Cortex of kidney (tissue), 1 donor: ENCODE measurements at places on chromosomes 3 and 15.

GRCh38 chr3:71168121-71168721 lies 415.3 kb downstream of the FOXP1 start:
- DNase-seq, result no peak

- DNase-seq, result no peak
These were observed 6.1 kb downstream of the ABHD5 start for GRCh38 chr3:43696881-43697280.

DNA sequence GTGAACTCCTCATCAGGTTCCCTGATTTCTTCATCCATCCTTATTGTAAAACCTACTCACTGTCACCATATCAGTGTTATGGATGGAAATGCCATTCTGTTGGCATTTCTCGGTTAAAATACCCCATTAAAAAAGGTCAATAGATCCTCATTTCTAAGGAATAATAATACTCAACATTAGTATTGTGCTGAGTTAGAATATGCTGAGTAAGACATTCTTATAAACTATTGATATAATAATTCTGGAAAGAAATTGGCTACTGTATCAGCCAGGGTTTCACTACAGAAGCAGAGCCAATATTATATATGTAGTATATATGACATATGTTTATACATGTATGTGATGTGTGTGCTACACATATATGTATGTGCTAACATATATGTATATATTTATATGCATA lies 95.4 kb upstream of the KCNH8 start:
- no peak for DNase-seq

DNA sequence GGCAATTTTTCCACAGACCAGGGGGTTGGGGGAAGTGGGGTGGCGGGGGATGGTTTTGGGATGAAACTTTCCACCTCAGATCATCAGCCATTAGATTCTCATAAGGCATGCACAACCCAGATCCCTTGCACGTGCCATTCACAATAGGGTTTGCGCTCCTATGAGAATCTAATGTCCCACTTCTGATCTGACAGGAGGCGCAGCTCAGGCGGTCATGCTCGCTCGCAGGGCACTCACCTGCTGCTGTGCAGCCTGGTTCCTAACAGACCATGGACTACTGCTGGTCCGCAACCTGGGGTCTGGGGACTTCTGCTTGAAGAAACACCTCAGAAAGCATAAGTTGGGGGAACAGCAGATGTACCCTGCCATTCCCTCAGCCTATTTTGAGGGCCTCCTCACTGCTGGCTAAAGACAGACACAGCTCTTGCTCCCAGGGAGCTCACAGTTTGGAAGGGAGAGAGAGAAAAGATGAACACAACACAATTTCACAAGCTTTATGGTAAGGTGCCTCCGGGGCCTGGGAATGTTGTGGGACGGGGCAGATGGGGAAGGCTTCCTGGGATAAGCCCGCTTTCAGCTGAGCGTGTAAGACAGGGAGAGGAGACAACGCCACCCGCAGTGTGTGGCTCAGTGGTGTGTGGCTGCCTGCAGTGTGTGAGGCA lies 285.2 kb downstream of the ADAMTS17 start:
- no peak for DNase-seq

- DNase-seq, result no peak
These were observed 37.4 kb upstream of the OR4F6 start for GRCh38 chr15:101765772-101766456.

- no peak for DNase-seq
These were observed 15.6 kb upstream of the GYG1 start for GRCh38 chr3:148975696-148976095.

DNA sequence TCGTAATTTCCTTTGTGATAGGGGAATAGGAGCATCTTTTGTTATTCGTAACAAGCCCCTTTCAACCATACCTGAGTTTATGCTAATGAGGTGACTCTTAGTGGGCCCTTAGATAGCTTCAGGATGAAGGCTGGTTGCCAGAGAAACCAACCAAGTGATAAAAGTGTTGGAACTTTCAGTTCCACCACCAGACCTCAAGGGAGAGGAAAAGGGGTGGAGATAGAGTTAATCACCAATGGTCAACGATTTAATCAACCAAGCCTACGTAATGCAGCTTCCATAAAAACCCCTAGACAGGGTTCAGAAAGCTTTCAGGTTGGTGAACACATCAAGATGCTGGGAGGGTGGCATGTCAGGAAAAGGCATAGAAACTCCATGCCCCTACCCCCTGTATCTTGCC lies 33.0 kb downstream of the HERC1 start:
- no peak for DNase-seq

DNA sequence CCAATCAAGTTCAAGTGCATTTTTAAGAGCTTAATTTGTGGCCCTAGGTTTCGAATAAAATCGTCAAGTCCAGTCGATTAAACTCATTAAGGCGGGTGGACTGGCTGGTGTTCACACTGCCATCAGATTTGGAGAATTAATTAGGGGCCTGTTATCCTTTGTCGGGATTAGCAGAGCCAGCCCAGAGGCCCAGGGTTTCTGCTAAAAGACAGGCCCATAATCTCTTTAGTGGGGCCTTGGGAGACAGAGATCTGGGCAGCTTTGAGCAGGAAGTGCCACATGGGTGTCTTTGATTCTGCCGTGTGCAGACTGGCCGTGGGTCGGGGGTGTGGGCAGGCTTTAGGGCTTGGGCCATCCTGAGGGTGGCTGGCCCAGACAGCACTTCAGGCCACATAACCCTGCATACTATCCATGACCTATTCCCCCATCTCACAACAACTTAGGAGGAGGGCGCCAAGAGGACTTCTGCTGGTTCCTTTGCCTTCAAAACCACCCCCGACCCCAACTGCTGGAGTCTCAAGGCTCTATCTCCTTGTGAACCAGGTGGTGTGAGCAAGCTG lies 94.7 kb downstream of the PLXNA1 start:
- DNase-seq, result no peak

DNA sequence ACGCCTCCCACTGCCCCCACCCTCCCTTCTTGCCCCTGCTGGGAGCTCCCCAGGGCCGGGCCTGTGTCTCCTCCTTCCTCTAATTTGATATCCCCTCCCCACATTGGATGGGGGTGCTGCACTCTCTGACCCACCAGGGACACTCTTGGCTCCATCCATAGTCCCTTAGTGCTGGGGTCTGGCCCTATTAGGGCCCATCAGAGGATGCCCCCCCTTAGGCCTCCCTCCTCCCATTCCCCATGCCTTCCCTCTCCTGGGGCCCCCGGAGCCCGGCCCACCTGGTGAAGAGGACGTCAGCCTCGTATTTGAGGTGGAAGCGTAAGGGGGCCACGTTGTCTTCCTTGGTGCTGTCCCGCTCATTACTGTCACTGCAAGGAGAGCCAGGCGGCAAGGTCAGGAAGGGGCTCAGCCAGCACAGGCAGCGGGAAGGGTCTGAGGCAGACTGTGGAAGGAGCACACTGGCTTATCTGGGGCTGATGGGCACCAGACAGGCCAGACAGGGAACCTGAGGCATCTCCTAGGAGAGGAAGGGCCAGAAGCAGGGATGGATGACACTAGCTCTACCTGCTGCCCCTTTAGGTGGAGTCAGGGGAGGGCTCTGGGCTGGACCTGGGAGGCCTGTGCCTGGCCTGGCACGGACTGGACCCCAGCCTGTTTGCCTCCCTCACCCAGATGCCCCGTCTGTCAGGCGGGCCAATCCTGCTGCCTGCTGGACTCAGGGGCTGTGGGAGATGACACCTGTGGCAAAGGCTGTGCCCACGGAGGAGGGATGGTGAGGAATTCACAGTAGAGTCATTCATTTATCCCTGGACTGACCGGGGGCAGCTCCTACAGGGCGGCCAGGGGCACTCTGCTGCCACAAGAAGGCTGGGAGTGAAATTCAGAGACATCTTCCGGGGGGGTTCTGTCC lies 36.2 kb downstream of the FEM1B start:
- no peak for DNase-seq

GRCh38 chr3:194736277-194736895 lies 50.7 kb downstream of the FAM43A start:
- no peak for DNase-seq

DNA sequence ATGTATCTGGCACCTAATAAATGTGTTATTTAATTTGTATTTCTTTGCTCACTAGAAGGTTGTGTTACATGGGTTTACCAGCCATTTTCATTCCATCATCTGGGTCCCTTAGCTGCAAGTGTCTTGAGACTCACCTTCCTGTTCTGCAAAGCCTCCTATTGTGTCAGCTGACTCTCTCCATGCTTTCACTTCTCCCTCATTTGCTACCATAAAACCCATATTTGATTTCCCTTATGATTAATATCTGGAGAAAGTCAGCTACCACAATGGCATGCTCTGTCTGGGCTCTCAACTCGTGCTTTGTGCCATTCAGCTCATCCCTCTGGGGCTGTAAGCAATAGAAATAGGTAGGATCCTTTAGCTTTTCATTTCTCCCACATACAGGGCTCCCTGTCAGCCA lies 79.5 kb upstream of the EIF1B start:
- no peak for DNase-seq

DNA sequence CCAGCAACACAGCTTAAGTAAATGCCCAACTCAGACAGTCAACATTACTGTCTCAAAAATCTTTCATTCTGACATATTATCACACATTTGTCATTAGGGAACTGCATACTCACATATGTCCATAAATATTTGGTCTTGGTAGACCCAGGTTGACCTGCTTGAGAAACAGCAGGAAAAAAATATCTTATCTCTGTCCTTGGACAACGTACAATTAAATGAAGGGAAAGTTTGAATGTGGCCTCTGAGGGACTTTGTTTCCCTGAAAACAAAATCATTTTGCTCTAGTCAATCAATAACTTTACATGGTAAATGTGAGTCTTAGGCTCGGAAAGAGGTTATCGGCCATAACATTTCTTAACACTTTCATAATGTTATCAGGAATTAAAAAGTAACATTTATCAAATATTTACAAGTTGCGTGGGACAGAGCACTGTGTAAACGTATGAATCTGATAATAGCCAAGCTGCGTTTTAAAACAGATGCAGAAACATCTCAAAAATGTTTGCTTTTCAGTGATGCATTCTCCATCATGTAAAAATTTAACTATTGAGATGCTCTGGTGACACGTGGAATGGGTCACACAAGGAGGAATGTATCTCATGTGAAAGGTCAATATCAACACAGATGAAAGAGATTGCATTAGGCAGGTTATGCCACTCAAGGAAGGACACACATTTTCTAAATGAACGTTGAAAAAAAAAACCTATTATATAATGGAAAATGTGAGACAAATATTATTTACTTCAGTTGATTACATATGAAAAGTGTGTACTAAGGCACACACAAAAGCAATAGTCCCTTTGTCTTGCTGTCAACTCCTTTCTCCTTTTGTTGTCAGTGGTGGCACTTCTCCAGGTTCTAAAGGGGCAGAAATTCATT lies 304.4 kb downstream of the WDR72 start:
- DNase-seq, result no peak

DNA sequence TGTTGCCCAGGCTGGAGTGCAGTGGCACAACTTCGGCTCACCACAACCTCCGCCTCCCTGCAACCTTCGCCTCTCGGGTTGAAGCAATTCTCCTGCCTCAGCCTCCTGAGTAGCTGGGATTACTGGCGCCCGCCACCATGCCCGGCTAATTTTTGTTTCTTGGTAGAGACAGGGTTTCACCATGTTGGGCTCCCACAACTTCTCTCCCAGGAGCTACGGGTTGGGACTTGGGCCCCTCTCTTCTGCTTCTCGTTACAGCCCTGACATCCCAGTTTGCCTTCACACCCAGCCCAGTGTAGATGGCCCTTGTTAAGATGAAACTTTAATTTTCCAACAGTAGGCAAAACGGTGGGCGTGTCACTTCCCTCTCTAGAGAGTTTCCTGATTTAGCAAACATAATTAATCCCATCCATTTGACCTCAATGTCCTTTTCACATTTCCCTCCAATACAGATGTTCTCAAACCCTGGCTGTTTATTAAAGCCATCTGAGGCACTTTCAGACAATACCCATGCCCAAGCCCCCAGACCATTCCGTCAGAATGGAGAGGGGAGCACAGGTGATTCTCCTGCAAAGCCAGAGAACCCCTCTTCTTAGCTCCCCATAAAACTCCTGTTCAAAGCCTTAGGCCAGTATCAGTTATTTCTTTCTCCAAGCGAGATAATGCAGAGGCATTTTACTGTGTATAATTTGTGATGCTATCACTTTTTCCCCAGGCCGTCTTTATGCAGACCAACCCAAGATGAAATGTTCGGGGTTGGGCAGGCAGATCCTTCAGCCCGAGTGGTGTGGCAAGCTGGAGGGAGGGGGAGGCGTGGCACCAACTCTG lies 245.7 kb downstream of the XXYLT1 start:
- DNase-seq, result no peak

DNA sequence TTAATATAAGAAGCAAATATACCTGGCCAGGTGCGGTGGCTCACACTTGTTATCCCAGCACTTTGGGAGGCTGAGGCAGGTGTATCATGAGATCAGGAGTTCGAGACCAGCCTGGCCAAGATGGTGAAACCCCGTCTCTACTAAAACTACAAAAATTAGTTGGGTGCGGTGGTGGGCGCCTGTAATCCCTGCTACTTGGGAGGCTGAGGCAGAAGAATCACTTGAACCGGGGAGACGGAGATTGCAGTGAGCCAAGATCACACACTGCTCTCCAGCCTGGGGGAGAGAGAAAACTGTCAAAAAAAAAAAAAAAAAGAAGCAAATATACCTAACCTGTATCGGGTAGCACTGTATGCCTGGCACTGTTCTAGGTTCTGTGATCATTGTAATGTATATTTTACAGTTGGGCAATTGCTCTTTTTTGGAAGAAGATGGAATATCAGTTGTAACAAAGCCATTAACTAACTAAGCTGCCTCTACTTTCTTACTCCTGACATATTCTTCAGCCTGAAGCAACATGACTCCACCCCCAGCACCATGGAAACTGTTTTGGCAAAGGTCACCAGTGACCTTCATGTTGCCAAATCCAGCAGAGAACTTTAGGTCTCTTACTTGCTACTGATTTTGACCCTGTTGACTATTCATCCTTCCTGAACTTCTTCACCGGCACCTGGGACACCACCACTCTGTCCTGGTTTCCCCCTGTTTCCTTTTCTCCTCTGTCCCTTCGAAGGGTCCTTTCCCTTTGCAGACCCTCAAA lies 203.8 kb downstream of the RPLP1 start:
- DNase-seq, result no peak

DNA sequence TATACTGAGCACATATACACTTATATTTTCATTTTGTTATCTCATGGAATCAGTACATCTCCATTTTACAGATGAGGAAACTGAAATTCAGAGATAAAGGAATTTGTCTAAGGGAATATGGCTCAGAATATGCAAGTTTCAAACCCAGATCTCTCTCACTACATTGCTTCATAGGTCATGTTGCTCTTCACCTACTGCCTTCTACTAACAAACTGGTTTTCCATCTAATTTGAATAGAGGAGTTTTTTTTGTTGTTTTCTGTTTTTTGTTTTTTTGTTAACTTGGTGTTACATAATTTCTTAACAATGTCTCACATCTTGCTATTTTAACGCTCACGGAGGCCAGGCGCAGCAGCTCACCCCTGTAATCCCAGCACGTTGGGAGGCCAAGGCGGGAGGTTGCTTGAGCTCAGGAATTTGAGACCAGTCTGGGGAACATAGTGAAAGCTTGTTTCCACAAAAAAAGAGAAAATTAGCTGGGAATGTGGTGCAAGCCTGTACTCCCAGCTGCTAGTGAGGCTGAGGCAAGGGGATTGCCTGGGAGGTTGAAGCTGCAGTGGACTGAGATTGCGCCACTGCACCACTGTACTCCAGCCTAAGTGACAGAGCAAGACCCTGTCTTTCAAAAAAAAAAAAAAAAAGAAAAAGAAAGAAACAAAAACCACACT lies 37.0 kb downstream of the FMN1 start:
- no peak for DNase-seq
